Skeletal muscle tissue (tissue), 5 donors: ENCODE measurements at places on chromosomes 4 and X. TPM values are rescaled to one million over a fixed set of nuclear protein-coding genes. Genes with fewer than 3 reads are reported as not detected.

The ELF2 gene
- 88.2 TPM for total RNA-seq

The P2RY8 gene
- 0.52 TPM for total RNA-seq

The NDST3 gene
- under 0.01 TPM for total RNA-seq

The ADGRG4 gene
- under 0.01 TPM for total RNA-seq

The TENM3 gene
- total RNA-seq: 29.7 TPM

The TMEM31 gene
- not detected for total RNA-seq

The SLC2A9 gene
- total RNA-seq: 1.0 TPM

The KLHL13 gene
- total RNA-seq: 80.9 TPM

The SCD5 gene
- total RNA-seq: 9.4 TPM

The HAND2 gene
- 1.0 TPM for total RNA-seq

The RTL3 gene
- total RNA-seq: under 0.01 TPM

The NUDT10 gene
- total RNA-seq: 1.0 TPM

The POU3F4 gene
- not detected for total RNA-seq

The LNX1 gene
- 4.2 TPM for total RNA-seq

The SUPT20HL1 gene
- total RNA-seq: not detected

The MAB21L2 gene
- total RNA-seq: under 0.01 TPM

The SCML2 gene
- 7.3 TPM for total RNA-seq

The TRPC5OS gene
- total RNA-seq: not detected

The NSG1 gene
- 1.0 TPM for total RNA-seq

The ODAPH gene
- total RNA-seq: not detected

The ADGRG2 gene
- 7.8 TPM for total RNA-seq

The SRPK3 gene
- 85.1 TPM for total RNA-seq

The ZNF732 gene
- total RNA-seq: 1.6 TPM

The LEF1 gene
- total RNA-seq: 4.7 TPM

The TMEM271 gene
- total RNA-seq: not detected

The GATA1 gene
- total RNA-seq: 1.6 TPM

The KLHL8 gene
- 36.0 TPM for total RNA-seq

The SRD5A3 gene
- total RNA-seq: 4.2 TPM

The SPIN2A gene
- 3.7 TPM for total RNA-seq

The SLC9B2 gene
- 7.3 TPM for total RNA-seq

The SMARCAD1 gene
- total RNA-seq: 28.7 TPM

The EDA gene
- 11.0 TPM for total RNA-seq

The CT45A5 gene
- not detected for total RNA-seq

The SYNPO2 gene
- total RNA-seq: 34.4 TPM

The CSAG1 gene
- total RNA-seq: not detected

The GLRA3 gene
- total RNA-seq: not detected

The DCAF12L2 gene
- total RNA-seq: 12.0 TPM

The SHROOM2 gene
- total RNA-seq: 2.1 TPM

The LETM1 gene
- total RNA-seq: 32.4 TPM

The AFF1 gene
- 21.9 TPM for total RNA-seq

The PRR32 gene
- total RNA-seq: 53.2 TPM

The SPATA18 gene
- total RNA-seq: 0.52 TPM

The XAGE1A gene
- not detected for total RNA-seq

The PDGFRA gene
- total RNA-seq: 118 TPM

The XPNPEP2 gene
- 3.7 TPM for total RNA-seq

The PAGE3 gene
- total RNA-seq: not detected

The BEX3 gene
- 110 TPM for total RNA-seq

The BMPR1B gene
- total RNA-seq: 22.4 TPM

The PDLIM3 gene
- 415 TPM for total RNA-seq

The PLAC1 gene
- not detected for total RNA-seq

The OPHN1 gene
- 16.7 TPM for total RNA-seq

The FGA gene
- total RNA-seq: 3.7 TPM

The RS1 gene
- under 0.01 TPM for total RNA-seq

The HAUS3 gene
- 6.8 TPM for total RNA-seq

The MYOZ2 gene
- 94.5 TPM for total RNA-seq
